CD4-positive, alpha-beta T cell treated with Interleukin-1 beta for 1 hour (primary cell): ENCODE measurements at places on chromosomes 7 and 10.
A peak's percentile ranks its signal among the peaks of the same experiment; 100 is the strongest.

GRCh38 chr10:45064998-45065397 is 64.3 kb downstream of the ZNF22 start:
- no peak for DNase-seq

GRCh38 chr10:116469437-116469836 is 41.8 kb downstream of the PNLIPRP3 start:
- no peak for DNase-seq

DNA sequence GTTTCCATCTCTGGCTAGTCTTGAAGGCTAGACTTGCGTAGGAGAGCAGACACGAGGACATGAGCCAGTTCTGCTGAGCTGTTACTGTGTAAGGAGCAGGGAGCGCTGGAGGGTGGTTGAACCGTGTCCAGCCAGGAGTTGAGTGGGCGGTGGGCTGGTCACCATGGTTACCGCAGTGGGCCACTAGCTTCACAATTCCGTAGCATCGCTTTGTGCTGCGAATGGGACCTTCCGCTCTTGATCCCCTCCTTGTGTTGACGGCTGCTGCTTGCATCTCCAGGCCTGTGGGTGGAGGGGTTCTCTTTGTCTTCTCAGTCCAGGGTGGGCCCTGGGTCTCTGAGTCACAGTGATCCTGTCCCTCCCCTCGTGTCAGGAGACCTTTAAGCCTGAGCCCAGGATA is 49.4 kb upstream of the OCM start:
- no peak for DNase-seq

DNA sequence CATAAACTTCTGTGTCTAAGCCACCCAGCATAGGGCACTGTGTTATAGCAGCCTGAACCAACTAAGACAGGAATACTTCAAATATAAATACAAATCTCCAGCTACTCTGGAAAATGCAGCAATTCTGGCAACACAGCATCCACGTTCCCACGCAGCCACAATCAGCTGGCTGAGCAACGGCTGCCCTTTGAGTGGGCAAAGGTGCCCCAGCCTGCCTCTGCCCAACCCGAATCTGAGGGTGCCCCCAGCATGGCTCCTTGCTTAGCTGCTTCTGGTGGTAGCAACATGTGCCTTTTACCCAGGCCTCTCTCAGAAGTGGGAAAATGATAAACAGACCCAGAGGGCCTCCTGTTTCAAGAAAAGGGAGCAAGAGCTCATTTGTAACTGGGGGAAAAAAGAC is 12.0 kb downstream of the DRGX start:
- DNase-seq = no peak

GRCh38 chr10:77601488-77601887 is 36.1 kb downstream of the KCNMA1 start:
- DNase-seq = no peak

DNA sequence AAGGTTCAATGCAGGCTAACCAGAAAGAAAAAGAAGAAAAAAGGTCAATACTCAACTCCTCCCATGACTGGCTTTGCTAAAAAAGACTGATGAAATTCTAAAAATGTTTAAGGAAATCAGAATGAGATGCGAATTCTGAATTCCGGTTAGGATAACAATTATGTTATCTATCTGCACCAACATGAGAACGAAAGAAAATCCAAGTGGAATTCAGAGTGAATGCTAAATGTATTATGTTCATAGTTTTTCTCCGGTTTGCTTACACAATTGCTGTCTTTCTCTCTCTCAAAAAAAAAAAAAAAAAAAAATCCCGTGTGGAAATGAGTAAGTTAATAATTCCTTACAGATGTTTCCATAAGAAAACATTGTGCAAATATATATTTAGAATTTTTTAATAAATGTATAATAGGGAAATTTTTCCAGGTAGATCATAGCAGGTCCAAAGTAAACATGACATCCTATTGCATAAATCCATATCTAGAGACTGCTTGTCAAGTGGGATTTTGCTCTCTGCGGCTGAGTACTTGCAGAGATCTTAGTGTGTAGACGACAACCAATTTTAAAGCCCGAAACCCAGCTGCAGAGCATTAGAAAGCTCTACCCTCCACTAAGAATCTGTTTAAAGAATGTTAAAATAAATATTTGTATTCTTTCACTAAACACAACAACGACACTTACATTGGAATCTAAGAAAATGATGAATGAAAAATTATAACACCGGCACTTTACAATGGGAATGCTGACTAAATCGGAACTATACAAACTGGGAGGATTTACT is 104.0 kb downstream of the JAZF1 start:
- no peak for DNase-seq

- no peak for DNase-seq
Observed at GRCh38 chr7:14095233-14095950, 105.9 kb upstream of the ETV1 start.

DNA sequence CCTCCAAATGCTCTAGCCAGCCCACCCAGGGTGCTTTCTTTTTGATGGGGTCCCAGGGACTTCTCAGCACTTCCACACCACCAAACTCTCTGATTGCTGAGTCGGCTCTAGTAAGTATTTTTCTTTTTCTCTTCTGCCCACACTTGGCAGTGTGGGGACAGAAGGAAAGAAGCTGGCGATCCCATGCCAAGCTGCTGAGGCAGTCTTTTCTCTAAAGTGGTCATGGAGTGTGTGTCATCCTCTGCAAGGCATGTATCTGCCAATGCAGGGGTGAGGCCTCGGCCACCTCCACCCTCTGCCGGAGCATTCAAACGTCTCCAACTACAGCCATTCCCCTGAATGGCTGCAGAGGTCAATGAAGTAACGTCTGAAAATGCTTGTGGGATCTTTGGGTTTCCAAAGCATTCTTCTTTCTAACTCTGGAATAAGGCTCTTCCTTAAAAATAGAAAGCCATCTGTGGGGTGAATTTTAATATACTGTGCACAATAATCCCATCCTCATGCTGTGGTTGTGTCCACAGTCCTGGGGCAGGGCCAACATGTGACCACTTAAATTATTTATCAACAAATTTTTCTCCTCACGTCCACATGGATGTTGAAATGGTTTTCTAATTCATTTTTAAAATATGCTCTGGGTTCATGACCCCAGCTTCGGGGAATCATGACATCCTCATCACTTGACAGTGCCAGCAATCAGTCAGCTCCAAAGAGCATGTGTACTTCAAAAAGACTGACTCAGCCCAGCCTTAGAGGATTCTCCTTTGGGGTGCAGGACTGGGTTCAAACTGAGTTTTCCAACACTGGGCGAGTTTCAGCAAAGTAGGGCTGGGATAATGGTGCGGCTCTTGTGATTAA is 171.3 kb upstream of the ITGB1 start:
- DNase-seq = no peak

DNA sequence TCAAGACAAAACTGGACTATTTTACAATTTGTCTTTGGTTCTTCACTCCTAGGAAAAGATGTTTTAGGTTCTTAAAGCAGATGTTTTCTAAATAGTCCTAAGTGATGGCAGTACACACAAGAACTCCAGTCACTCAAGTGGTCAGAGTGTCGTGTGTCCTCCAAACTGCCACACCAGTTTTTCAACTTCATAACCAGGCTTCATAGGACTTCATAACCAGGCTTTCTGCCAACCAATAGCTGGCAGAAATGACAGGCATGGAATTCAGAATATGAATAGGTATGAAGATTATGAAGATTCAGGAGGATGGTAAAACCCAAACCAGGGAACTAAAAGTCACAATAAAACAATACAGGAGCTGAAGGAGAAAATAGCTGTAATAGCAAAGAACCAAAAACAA is 721.2 kb upstream of the SEMA3D start:
- DNase-seq = no peak

DNA sequence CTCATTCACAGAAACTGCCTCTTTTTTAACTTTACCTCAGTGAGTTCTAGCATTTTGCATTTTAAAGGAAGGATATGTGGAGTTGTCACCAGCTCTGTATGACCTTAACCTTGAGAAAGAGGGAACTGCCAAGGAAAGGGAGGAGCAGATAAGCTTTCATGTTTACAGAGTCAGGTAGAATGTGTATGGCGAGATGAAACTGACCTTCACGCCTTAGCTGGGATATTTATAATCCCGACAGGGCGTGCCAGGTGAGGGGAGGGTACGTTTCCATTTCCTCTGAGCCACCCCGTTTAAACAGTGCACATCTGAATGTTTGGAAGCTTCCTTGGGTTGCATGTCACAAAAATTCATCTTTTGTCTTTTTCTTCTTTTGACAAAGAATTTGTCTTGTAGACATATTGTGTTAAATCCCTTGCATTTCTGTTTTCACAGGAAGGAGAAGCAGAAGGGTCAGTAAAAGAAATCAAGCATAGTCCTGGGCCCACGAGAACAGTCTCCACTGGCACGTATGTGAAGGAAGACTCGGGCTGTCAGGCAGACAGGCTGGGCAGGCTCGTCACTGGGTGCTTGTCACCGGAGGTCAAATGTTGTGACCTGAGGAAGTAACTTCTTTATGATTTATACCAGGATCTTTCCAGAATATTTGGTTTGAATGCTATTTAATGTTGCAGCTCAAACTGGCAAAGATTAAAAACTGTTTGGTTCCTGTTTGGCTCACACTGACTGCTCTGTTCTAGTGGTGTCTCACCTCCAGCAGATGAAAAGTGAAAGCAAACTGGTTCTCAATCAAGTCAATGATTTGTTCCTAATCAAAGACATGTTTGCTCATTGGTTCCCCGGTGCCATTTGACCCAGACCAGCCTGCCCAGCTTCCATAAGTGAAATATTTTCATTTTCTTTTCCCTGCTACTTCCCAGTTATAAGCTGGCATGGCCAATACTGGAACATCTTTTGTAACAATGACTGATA is 16.2 kb downstream of the OPTN start:
- DNase-seq = no peak

GRCh38 chr10:131546086-131546810 is 234.7 kb upstream of the TCERG1L start:
- DNase-seq = no peak

DNA sequence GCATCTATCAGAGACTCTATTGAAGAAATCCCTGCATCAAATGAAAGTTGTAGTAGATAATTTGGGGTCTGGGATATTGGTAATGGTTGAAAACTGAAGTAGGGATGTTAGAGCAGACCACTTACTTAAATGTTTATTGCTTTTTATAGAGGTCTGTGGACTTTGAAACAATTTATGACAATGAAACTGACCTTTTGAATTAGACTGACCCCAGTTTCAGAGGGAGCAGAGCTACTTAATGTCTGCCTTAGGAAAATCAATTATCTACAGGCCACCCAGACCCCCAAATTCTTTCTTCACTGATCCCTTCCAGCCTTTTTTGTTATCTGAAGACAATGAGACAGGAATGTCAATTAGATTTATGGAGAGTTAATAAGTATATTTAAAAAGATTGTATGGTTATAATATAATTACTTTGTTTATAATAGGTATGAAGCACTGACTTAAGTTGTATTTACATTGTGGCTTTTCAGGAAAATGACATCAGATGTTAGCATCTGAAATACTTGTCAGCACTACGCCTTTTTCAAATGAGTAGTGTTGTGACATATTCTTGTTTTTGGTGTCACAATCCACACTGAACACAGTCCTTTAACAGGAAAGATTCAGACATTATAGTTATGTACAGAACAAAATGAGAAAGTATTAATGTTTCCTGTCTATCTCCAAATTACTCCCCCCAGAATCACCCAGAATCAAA is 13.9 kb downstream of the MGAM2 start:
- no peak for DNase-seq

GRCh38 chr10:18400906-18401245 is 250.5 kb downstream of the NSUN6 start:
- no peak for DNase-seq

DNA sequence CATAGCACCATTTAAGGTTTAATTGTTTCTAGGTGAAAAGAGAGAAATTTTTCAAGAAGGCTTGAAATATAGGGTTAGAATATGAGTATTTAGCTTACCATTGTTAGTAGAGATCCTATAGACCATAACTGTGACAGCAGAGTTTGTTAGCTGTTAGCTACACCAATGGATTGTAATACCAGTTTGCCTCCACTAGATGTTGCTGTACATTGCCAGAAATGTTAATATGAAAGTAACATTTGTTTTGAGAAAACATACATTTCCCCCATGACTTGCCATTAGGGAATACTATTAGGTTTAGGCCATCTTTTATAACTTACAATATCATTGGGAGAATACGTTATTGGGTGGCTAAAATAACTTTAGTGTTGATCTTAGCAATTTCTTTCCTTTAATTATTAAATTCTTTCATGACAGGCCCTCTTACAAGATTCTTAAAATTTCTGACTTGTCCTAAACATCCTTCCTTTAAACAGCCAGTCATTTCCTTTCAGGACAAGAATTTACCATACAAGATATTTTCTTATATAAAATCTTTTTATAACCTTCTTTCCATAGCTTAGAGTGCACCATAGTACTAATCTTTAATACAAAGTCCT is 39.5 kb downstream of the ZNF117 start:
- peak; percentile 58 for DNase-seq

- no peak for DNase-seq
Observed at GRCh38 chr7:2614631-2615330, 17.0 kb upstream of the TTYH3 start.

GRCh38 chr10:7399533-7399932 is 11.3 kb downstream of the SFMBT2 start:
- no peak for DNase-seq

- no peak for DNase-seq
Observed at GRCh38 chr7:16465469-16466361, at the start of gene SOSTDC1. Gene SOSTDC1, minus strand, starts transcription at chr7:16465738. Its CDS starts 70 bp downstream, at chr7:16465668.

- DNase-seq = no peak
Observed at GRCh38 chr7:4030346-4030950, 651.6 kb upstream of the FOXK1 start.

DNA sequence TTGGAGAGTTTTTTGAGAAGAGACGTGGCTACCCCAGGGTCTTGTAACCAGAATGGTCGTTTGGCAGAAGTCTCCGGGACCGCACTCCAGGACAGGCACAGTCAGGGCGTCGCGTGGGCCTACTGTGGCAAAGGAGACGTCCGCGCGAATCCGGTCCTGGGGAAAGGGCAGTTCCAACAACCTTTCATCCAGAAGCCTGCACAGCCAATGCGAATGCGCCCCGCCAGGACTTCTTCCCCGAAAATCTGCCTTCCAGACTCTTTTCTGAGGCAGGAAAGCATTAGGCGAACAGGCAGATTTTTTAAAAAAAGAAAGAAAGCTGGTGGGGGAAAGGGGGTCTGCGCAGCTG is 2.0 kb downstream of the HPSE2 start:
- DNase-seq = no peak

- no peak for DNase-seq
Observed at GRCh38 chr10:32210306-32211045, 136.5 kb downstream of the EPC1 start.

- peak; percentile 22 for DNase-seq
Observed at GRCh38 chr10:5666008-5666840, at the start of gene ASB13. Gene ASB13, minus strand, starts transcription at chr10:5666595. Its CDS starts 44 bp downstream, at chr10:5666551.

- DNase-seq = no peak
Observed at GRCh38 chr10:69728335-69728870, 73.3 kb upstream of the COL13A1 start.
